ENCODE measurements at places on chromosomes 4 and X.

- DNase-seq: no peak
These were observed 40.6 kb upstream of the SORCS2 start for GRCh38 chr4:7151668-7152227.

DNA sequence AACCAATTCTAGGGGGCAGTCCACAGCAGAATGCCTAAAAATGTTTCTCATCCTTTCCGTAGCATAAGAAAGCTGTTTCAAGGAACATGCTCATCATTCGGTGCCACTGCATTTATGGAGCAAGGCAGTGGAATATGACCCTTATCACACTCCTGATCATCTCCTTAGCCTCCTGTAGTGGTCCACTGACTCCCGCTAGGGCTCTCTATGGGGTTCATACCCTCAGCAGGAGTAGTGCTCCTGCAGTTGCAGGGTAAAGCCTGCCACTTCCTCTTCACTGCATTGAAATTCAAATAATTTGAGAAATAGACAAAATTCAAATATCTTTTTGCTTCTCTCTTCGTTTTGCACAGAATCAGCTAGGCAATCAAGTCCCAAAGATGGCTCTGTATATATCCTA lies 107.0 kb downstream of the NDST3 start:
- no peak for DNase-seq

GRCh38 chr4:180296036-180296599 lies 1947.1 kb upstream of the TENM3 start:
- no peak for DNase-seq

GRCh38 chr4:109989618-109990017 lies 76.9 kb downstream of the EGF start:
- DNase-seq: no peak

Data from nucleus accumbens (tissue), 56 donors.